Breast epithelium (tissue), 4 donors: ENCODE measurements at places on chromosomes 13 and 19.

- no peak for DNase-seq
Measured at GRCh38 chr13:110661256-110661655, 44.7 kb downstream of the CARS2 start.

DNA sequence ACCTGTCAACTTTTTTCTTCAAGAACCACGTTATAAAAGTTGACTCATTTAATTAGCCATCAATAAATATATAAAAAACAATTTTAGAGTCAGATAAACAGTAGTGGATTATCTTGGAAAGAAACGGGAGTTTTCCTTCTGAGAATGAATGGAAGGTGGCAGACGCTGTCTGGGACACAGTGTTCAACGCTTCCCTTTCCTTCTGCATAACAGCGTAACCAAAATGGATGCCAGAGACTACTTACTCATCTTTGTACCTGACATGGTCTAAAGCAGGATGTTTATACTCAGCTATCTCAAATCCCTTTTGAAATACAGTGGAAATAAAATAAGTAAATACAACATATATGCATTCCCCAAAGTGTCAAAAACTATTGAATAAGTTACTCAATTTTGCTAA, 195.2 kb downstream of the LHFPL6 start:
- no peak for DNase-seq

DNA sequence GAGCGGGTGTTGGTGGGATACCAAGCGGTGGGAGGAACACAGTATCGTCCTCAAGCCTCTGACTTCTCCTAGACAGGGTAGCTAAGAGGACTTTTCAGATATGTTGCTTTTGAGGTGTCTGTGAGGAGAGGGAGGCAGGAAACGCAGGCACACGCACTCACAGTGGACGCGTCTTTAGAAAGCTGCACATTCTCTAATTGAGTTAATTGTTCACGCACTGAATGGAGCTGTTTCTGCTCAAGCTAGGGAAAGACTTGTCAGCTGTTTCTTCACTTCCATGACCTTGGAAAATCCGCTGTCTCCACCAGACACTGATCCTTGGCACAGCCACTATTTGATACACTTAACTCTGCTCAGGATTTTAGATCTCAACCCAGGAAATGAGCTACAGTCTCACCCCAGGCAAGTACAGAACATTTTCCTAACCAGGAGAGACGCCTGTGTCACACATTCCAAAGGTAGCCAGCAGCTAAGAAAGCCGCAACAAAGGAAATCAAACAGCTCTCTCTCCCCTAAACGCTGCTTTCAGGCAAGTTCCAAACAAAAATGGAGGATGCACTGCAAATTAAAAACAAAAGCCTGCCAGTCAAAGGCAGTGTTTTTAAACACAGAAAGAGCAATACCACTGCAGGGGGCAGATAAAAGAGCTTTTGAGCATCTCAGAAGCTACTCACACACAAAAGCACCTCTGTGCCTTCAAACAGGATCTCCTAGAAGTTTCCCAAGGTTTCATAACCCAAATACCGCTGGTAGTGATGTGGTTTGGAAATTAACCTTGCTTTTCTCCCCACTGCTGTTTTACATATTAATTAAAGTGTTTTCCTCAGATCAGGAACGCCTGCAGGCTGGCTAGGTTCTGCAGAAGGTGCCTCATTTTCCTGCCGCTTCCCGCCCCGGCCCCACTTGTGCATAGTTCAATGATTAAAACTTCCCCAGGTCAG, 57.3 kb downstream of the IRS2 start:
- no peak for DNase-seq

GRCh38 chr19:5717215-5717935, 2.6 kb downstream of the LONP1 start:
- DNase-seq: no peak

GRCh38 chr13:75372923-75373841, 108.8 kb downstream of the TBC1D4 start:
- DNase-seq: no peak
